ENCODE measurements at places on chromosomes 3 and 15. TPM values are rescaled to one million over a fixed set of nuclear protein-coding genes. Genes with fewer than 3 reads are reported as not detected.
A peak's percentile ranks its signal among the peaks of the same experiment; 100 is the strongest.

The CHRNA5 gene
- 1.2 TPM for total RNA-seq

The TMEM266 gene
- total RNA-seq, result 2.5 TPM

The ANKUB1 gene
- total RNA-seq, result not detected

The TMED3 gene
- total RNA-seq, result 45.6 TPM

The TMEM207 gene
- total RNA-seq, result not detected

The WWTR1 gene
- total RNA-seq, result 87.7 TPM

The ZWILCH gene
- 4.6 TPM for total RNA-seq

The SLC28A2 gene
- total RNA-seq, result 0.35 TPM

The CHRM5 gene
- not detected for total RNA-seq

The CD80 gene
- 7.9 TPM for total RNA-seq

DNA sequence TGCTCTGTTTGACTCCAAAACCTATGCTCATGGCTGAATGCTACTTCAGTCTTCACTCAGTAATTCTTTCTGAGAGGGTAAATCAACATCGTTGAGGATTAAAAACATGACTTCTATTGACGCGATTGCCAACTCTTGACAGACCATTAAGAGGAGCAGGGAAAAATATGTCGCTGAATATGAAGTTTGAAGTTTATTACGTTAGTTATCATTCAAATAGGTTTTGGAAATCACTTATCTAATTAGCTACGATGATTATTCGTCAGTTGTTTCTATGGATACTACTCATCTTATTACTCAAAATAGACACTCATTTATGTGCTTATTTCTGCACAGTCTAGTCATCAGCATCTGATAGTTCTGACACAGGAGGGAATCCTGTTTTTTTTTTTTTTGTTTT is 279.2 kb upstream of the TBL1XR1 start:
- no peak for DNase-seq

DNA sequence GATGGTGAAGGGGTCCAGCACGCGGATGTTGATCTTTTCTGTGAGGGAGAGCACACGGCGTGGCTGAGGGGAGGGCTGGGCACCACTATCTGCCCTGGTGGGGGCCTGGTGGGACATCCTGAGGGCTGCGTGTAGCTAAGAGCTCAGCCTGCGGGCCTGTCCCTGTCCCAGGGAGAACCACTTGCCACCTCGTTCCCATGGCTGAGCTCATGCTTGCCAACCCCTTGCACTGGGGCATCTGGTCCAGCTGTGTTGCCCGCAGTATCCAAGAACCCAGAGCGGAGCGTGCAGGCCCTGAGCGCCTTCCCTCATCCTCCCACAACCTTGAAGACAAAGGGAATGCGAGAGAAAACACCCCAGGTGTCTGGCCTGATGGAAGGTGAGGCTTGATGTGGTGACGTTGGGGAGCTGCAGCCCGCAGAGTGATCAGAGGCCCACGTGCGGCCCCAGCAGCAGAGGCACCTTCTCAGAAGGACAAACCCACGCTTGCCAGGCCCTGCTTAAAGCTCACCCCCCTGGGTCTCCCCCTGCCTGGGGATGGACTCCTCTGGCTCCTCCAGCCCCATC is 28.9 kb downstream of the TKT start:
- peak; percentile 45 for DNase-seq

DNA sequence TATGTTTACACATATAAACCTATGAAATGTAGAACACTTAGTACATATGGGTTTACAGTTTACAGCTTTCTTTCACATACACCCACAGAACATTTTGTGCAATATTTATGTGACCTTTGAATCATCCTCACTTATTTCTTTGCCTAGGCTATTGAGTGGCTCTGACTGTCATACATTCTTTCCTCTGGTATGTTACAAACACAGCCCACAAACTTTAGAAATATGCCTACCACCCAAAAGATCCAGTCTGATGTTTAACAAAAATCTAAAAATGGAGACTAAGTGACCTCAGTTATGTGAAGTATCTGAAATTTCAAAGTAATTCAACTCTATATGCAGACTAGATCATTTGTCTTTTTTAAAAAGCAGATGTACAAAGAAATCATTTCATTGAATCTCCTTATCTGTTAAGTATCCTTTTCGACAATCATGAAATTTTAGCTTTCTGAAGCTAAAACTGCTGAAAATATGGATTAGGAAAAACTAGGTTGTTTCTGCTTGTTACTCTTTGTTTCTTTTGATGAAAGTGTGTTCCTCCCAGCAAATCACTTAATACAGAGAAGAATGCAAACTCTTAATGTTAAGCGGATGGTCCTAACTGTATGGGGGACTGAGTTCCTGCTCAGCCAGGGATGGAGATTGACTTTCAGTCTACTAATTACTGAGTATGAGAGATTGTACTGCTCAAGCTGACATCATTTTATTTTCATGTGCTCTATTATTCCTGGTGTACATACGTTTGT is 27.7 kb downstream of the CCDC54 start:
- DNase-seq, result no peak

DNA sequence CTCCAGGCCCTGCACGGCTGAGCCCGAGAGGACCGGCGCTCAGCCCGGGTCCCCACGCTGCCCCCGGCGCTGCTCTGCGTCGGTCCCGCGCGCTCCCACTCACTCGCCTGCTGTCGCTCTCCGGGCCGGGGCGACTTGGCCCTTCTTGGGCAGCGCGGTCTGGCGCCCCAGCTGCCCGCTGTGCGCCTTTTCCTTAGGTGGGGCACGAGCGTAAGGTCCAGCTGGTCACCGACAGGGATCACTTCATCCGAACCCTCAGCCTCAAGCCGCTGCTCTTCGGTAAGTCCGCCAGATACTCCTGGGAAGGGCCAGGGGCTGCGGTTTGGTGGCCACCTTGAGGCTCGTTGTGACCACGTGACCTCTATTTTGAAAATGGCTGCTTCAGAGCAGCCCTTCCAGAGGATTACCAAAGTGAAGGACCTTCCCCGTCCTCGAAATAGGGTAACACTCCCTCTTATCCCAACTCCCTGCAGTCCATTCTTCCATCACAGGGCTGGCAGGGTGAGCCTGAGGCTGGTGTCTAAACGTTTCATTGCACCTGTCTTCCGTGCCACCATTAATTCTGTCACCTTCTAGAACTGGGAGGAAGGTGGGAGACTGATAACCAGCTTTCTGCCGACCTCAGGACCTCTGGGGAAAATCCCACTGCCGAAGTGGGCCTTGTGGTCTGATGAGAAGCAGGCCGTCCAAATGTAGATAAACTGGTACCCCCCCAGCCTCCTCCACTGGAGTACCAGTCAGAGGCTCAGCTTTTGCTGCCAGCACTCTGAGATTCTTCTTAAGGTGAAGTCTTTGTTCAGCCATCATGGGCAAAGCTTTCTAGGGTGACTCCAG is 812 bp downstream of the P4HTM start:
- no peak for DNase-seq

- no peak for DNase-seq
These were observed 64.0 kb downstream of the DPH6 start for GRCh38 chr15:35481992-35482391.

DNA sequence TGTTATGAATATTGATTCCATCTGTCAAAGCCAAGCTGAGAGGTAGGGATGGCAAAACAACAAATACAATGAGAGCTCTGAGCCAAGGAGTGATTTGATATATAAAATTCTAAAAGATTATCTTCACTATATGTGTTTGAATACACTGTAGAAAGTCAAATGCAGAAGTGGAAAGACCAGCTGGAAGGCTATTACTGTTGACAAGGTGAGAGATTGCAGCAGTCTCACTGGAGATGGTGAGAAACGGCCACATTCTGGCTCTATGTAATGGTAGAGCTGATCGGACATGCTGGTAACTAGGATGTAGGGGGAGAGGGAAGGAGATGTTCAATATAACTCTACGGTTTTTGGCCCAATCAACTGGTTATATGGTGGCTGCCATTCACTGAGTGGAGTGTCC is 434.2 kb upstream of the SUCLG2 start:
- DNase-seq, result no peak

DNA sequence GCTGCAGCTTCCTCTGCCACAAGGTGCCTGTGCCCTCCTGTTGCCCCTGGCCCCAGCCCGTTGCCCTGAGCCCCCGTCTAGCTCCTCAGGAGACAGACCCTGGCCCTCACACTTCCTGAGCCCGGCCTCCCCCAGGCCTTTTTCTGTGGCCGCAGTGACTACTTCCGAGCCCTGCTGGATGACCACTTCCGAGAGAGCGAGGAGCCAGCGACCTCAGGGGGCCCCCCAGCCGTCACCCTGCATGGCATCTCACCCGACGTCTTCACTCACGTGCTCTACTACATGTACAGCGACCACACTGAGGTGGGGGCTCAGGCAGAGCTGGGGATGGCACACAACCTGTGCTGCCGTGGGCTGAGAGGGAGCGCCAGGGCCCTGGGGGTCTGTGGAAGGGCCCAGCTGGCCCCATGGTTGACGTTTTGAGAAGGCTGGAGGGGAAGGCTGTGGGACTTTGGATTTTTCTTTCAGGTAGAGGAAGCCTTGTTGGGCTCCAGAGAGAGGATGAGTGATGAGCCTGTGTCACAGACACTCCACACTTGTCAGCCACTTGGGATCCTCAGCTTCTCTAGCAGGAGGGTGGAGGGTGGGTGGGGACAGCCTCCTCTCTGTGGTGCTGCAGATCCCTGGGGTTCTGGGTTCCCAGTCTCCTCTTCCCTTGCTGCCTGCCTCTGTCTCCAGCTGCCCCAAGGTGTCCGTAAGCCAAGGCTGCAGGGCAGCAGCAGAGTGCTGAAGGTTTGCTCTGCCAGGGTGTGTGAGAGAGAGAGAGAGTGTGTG is 5.0 kb downstream of the ABTB1 start:
- DNase-seq, result peak; percentile 55

GRCh38 chr3:171407759-171408158 is 52.4 kb downstream of the TNIK start:
- DNase-seq, result no peak

DNA sequence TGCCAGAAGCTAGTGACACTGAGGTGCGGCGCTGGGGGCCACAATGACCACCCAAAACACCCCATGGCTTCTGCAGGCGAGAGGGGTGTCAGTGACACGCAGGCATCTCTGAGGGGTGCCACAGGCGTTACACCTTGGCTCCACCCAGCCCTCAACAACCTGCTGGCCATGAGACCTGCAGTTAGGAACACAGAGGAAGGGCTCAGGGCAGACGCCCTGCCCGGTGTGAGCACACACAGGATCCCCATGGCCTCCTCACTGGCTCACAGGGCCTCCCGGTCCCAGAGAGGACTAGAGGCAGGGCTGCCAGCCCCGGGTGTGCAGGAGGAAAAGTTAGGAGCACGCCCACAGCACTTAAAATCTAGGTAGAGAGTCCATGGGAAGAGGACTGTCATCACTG is 35.1 kb downstream of the CYFIP1 start:
- DNase-seq, result no peak

GRCh38 chr3:99789011-99789721 is 28.5 kb upstream of the CMSS1 start:
- no peak for DNase-seq

- no peak for DNase-seq
These were observed 47.7 kb downstream of the ANXA2 start for GRCh38 chr15:60350108-60350507.

GRCh38 chr3:75129101-75129500 is 514.6 kb upstream of the CNTN3 start:
- DNase-seq, result no peak

DNA sequence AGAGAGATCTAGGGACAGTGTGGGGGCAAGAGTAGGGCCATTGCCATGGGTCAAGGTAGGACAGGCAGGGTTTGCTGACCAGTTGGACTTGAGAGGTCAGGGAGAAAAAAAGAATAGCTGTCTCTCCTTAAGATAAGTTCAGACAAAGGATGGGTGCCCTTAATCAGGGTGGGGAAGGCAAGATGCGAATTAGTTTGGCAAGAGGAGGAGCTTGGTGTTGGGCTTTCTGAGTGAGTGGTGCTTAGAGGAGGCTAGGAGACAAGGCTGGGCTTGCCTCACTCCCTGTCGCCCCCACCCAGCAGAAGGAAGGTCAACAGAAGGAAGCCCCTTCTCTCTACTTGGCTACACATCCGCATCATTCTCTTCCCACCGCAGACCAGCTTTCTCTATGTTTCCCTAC is 53.9 kb upstream of the CTDSPL start:
- DNase-seq, result no peak

- DNase-seq, result no peak
These were observed 891 bp upstream of the DMXL2 start for GRCh38 chr15:51623386-51623938.

DNA sequence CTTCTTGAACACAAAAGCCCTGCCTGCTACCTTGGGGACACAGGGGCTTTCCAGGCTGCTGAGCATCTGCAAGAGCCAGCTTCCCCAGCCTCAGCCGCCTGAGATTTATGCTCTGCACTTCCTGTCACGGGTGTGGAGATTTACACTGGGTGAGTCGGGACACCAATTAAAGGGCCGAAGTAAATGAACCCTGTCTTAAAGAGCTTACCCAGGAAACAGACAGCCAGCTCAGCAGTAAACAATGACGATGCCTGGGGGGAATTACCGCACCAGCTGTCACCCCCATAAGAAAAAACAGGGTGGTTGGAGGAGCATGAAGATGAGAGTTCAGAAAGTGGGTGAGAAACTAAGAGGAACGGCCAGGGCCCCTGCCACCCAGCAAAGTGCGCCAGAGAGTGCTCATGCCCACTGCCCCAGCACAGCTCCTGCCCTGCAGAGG is 37.5 kb upstream of the IQSEC1 start:
- DNase-seq, result no peak

DNA sequence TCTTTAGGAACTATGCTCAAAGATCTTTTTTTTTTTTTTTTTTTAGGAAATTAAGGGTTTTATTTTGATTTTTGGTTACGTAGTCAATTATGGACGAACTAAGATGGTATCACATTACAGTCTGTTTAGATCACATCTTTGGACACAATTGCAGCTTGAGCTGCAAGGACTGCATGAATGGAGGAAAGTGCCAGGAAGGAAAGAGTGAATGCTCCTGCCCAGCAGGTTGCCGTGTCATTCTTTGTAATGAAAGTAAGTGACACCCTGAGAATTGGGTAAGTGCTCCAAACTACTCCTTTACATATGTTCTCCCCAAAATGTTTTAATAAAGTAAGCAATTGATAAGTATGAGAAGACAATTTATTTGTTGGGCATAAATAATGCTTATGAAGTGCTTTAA is 716.5 kb upstream of the GOLIM4 start:
- no peak for DNase-seq

GRCh38 chr15:81575436-81576123 is 201.6 kb upstream of the TMC3 start:
- no peak for DNase-seq

DNA sequence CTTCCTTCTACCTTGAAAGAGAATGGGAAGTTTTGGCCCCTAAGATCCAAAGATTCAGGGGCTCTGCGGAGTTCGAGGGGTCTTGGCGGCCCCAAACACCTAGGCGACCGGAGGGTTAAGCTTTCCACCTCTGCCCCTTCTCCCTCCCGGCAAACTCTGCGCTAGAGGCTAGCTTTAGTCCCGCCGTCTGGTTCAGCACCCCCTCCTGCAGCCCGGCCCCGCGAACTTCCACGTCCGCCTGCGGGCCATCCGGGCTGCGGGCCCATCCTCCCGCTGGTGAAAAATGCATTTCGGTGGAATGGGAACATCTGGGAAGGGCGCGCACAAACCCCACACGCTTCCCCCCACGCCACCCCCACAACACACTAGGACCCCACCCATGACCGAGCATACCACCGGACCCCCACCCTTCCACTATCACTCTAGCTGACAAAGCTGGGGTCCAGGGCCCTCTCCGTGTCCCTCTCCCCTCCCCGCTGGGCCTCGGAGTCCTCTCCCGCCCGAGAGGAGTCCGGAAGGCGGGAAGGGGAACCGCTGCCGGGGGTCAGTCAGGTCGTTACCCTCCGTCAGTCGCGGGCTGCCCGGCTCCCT is 1.0 kb downstream of the SHOX2 start:
- peak; percentile 58 for DNase-seq

All from upper lobe of right lung (tissue), 1 donor.